A673 (cell line): ENCODE measurements at places on chromosomes 11 and 22. TPM values are rescaled to one million over a fixed set of nuclear protein-coding genes. Genes with fewer than 3 reads are reported as not detected.
A peak's percentile ranks its signal among the peaks of the same experiment; 100 is the strongest.

Gene HBB
- total RNA-seq, result not detected in 2 replicates

Gene OR51B2
- total RNA-seq, result not detected in 2 replicates

Gene GGTLC2
- not detected in 2 replicates for total RNA-seq

Gene APOBEC3G
- total RNA-seq, result 2.5 and 3.2 TPM in 2 replicates

Gene TEX12
- total RNA-seq, result 0.26 and 0.41 TPM in 2 replicates

Gene KRTAP5-7
- not detected in 2 replicates for total RNA-seq

Gene DPAGT1
- total RNA-seq, result 102 and 115 TPM in 2 replicates

DNA sequence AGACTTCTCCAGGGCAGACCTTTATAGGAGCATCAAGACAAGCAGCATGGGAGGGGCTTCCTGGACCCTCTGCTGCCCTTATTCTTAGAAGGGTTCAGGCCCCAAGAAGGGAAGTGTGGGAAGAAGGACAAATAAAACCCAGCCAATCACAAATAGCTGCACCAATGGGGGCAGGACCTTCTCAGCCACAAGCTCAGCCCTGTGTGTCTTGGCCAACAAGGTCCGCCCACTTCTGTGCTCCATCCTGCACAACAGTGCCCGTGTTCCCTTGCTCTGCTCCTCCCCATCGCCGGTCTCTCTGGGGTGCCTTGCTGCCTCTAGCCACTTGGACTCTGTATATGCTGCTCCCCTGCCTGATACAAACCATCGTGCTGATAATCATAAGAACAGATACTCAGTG, 86.1 kb downstream of the NAT10 start:
- H3K4me3 ChIP-seq, result no peak overlapping the region
- H3K27ac ChIP-seq, result no peak overlapping the region
- no peaks in the 10 kb centered on the region for H3K27me3 ChIP-seq
- no peaks in the 10 kb centered on the region for H3K36me3 ChIP-seq
- H3K4me1 ChIP-seq, result peaks cover 27% of the 10 kb centered on the region

- H3K4me3 ChIP-seq, result no peak overlapping the region
- no peak for DNase-seq
- H3K27me3 ChIP-seq, result no peaks in the 10 kb centered on the region
- H3K36me3 ChIP-seq, result no peaks in the 10 kb centered on the region
These were observed 220.8 kb downstream of the RAB38 start for GRCh38 chr11:87954476-87954875.

DNA sequence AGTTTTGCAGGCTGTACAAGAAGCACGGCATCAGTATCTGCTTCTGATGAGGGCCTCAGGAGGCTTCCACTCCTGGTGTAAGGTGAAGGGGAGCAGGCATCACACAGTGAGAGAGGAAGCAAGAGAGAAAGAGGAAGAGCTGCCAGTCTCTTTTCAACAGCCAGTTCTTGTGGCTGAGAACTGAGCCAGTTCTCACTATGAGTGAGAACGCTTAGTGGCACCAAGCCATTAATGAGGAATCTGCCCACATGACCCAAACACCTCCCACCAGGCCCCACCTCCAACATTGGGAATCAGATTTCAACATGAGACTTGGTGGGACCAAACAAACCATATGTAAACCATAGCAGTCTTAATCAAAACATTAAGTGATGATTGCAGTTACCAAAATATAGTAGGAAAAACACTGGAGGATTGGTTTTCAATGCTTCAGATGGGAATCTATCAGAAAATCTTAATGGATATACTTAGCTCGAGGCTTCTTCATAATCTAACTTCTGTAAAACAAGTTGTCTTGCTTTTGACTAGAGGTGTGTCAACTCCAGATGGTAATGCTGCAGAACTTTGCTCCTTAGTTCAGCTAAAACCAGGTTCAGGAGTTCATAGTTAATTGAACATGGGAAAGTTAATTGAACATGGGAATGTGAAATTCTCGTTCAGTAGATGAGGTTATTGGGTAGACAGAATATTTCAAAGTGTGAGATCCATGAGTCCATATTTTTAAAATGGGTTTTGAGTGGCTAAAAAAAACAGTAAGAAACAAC, 12.2 kb downstream of the FAR1 start:
- H3K4me1 ChIP-seq, result peaks cover 49% of the 10 kb centered on the region
- no peak for DNase-seq
- no peak overlapping the region for H3K27ac ChIP-seq
- H3K27me3 ChIP-seq, result no peaks in the 10 kb centered on the region
- no peak overlapping the region for H3K4me3 ChIP-seq

DNA sequence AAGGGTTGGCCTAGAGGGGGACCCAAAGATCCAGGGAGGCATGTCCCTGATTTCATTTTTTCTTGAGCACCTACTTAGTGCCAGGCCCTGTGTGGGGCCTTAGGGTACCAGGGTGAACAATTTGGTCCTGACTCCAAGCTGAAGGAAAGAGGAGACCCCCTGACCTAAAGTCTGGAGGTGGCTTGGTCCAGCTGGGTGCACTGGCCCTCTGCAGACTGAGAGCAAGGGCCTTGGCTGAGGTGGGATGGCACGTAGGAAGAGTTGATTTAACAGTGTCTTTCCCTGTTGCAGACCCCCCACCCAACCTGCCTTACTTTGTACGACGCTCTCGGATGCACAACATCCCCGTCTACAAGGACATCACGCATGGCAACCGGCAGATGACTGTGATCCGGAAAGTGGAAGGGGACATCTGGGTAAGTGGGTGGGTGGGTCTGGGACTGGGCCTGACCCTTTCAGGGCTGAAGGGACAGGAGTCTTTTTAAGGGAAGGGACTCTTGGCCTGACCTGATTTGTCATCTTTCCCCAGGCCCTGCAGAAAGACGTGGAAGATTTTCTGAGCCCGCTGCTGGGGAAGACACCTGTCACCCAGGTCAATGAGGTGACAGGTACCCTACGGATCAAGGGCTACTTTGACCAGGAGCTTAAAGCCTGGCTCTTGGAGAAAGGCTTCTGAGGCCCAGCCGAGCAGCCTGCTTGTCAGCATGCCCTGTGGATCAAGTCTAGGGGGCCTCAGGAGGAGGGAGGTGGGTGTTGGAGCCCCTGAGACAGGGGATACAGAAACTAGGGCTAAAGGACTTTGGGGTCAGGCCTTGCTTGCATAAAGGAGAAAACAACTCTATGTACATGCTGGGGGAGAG, 3.3 kb downstream of the MRPL49 start:
- no peaks in the 10 kb centered on the region for H3K27me3 ChIP-seq
- DNase-seq, result no peak
- peaks cover 10% of the 10 kb centered on the region for H3K4me1 ChIP-seq
- H3K27ac ChIP-seq, result no peak overlapping the region
- peaks cover 64% of the 10 kb centered on the region for H3K36me3 ChIP-seq
- H3K4me3 ChIP-seq, result no peak overlapping the region

DNA sequence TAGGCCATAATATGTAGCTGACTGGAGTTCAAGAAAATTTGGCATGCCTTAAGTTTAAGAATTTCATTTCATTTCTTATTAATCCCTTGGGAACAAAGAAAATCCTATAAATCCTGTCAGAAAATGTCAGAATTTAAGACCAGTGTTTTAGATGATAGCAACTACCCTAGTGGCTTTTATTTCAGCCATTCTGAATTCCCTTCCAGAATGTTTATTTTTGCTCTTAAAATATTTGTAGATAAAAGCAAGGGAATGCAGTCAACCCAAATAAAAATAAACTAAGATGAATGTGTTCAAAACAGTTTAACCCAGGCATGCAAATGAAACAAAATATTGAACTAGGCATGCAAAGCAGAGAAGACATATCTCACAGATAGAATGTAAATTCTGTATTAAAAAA, 356.9 kb upstream of the LRRC4C start:
- no peak for DNase-seq
- no peak overlapping the region for H3K27ac ChIP-seq
- no peaks in the 10 kb centered on the region for H3K4me1 ChIP-seq
- H3K27me3 ChIP-seq, result no peaks in the 10 kb centered on the region

DNA sequence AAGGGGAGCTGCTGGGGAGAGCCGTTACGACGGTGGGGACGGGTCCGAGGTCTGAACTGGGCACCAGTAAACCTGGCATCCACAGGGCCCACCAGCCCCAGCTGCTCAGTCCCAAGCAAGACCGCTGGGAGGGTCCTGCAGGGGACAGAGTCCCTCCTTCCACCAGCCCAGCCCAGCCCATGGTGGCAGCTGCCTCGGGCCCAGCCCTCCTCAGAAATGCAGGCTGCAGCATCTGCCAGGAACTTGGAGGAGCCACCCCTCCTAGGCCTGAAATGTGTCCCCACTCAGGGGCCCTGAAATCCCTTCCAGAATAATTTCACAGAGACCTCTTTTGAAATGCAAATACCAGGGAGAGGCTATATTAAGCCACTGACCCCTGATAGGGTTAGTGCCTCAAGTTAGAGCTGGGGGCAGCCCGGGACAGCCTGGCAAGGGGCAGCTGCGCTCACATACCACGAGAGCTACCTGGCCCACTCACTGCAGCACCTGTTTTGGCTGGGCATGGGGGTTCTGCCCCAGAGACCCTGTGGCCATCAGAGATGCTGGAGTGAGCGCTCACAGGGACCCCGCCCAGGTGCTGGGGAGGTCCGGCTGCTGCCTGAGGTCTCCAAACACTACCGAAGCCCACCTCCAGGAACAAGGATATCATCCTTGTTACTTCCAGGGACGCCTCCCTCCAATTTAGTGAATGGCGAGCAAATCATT, 53.1 kb downstream of the CELSR1 start:
- no peak overlapping the region for H3K4me3 ChIP-seq
- H3K27ac ChIP-seq, result no peak overlapping the region
- no peaks in the 10 kb centered on the region for H3K36me3 ChIP-seq
- H3K27me3 ChIP-seq, result no peaks in the 10 kb centered on the region
- H3K4me1 ChIP-seq, result peaks cover 5% of the 10 kb centered on the region

DNA sequence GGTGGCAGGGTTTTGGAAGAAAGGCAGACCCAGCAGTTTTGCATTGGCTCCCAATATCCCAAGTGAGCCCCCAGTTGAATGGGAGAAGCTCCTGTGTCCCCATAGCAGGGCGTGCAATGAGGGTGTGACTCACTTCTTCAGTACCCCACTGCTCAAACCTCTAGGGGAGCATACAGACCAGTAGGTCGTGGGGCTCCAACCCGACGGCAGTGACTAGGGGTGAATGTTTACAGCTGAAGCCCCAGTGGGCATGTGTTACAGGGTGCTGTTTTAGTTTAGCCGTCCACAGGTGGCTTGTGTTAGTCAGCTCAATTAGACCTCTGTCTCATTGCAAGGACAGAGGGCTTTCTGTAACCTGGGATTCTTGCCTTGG, 564.5 kb upstream of the CNTN5 start:
- H3K27ac ChIP-seq, result no peak overlapping the region
- H3K4me1 ChIP-seq, result no peaks in the 10 kb centered on the region
- no peaks in the 10 kb centered on the region for H3K36me3 ChIP-seq
- H3K4me3 ChIP-seq, result no peak overlapping the region
- no peak for DNase-seq

DNA sequence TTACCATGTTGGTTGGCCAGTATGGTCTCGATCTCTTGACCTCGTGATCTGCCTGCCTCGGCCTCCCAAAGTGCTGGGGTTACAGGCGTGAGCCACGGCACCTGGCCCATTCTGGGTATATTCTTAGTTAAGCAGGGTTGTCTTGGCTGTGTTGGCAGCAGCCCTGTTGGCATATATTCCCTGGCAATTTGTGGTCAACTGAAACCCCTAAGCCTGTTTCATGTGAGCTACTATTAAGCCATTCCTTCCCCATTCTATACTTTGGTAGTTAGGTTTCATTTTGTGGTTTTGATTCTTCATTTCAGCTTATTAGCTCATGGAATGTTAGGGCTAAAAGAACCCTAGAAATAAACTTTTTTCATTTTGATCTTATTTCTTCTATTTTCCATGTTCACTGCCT, 22.2 kb upstream of the IL18BP start:
- H3K27ac ChIP-seq, result no peak overlapping the region
- no peaks in the 10 kb centered on the region for H3K27me3 ChIP-seq
- no peaks in the 10 kb centered on the region for H3K4me1 ChIP-seq
- no peaks in the 10 kb centered on the region for H3K36me3 ChIP-seq
- DNase-seq, result no peak

GRCh38 chr22:19043121-19044085, 78.8 kb downstream of the DGCR2 start:
- H3K27ac ChIP-seq, result no peak overlapping the region
- H3K4me3 ChIP-seq, result no peak overlapping the region
- H3K36me3 ChIP-seq, result peaks cover 48% of the 10 kb centered on the region

GRCh38 chr11:88341522-88342251, 4.2 kb upstream of the CTSC start:
- peaks cover 7% of the 10 kb centered on the region for H3K4me1 ChIP-seq
- no peaks in the 10 kb centered on the region for H3K36me3 ChIP-seq
- no peaks in the 10 kb centered on the region for H3K27me3 ChIP-seq
- no peak for DNase-seq
- H3K27ac ChIP-seq, result no peak overlapping the region
- no peak overlapping the region for H3K4me3 ChIP-seq

GRCh38 chr11:27507557-27508322, 1.2 kb upstream of the LIN7C start:
- peak overlapping the region; percentile 91 for H3K27ac ChIP-seq
- H3K4me1 ChIP-seq, result peaks cover 20% of the 10 kb centered on the region
- H3K27me3 ChIP-seq, result no peaks in the 10 kb centered on the region
- peaks cover 6% of the 10 kb centered on the region for H3K36me3 ChIP-seq

GRCh38 chr11:119307219-119307618, 9.7 kb downstream of the MCAM start:
- no peak overlapping the region for H3K27ac ChIP-seq
- no peak overlapping the region for H3K4me3 ChIP-seq
- peaks cover 9% of the 10 kb centered on the region for H3K36me3 ChIP-seq
- no peaks in the 10 kb centered on the region for H3K4me1 ChIP-seq
- DNase-seq, result no peak
- no peaks in the 10 kb centered on the region for H3K27me3 ChIP-seq
